ENCODE measurements at places on chromosomes 1 and 21. TPM values are rescaled to one million over a fixed set of nuclear protein-coding genes. Genes with fewer than 3 reads are reported as not detected.
A peak's percentile ranks its signal among the peaks of the same experiment; 100 is the strongest.

The PRAMEF8 gene
- total RNA-seq: not detected

DNA sequence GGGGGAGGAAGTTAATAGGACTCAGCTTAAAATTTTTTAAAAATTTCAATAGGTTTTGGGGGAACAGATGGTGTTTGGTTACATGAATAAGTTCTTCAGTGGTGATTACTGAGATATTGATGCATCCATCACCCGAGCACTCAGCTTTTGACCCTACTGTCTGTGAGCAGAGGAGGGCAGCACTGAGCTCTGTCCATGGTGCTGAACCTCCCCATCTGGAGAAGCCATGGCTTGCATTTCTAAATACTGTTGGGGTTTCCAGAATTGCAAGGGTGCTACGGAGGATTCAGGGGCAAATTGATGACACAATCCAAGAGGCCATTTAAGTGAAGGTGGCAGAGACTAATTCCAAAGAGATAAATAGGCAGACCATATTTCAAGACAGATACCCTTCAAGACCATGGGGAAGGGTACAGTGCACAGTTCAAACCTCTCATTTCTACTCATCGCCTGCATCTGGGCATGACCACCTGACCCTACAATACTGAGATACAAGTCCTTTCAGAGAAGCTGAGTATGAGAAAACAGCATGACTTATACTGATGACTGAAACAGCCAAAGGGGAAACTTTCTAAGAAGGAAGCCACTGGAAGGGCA lies 17.2 kb downstream of the SYT2 start:
- H3K27ac ChIP-seq: no peak overlapping the region
- no peaks in the 10 kb centered on the region for H3K36me3 ChIP-seq
- no peak overlapping the region for H3K4me3 ChIP-seq
- peak; percentile 70 for DNase-seq
- peaks cover 51% of the 10 kb centered on the region for H3K4me1 ChIP-seq

- H3K27me3 ChIP-seq: peaks cover 8% of the 10 kb centered on the region
- H3K4me3 ChIP-seq: no peak overlapping the region
- no peak for DNase-seq
- H3K4me1 ChIP-seq: peaks cover 39% of the 10 kb centered on the region
- no peak overlapping the region for H3K27ac ChIP-seq
Measured at GRCh38 chr1:231677442-231677841, 50.9 kb downstream of the DISC1 start.

DNA sequence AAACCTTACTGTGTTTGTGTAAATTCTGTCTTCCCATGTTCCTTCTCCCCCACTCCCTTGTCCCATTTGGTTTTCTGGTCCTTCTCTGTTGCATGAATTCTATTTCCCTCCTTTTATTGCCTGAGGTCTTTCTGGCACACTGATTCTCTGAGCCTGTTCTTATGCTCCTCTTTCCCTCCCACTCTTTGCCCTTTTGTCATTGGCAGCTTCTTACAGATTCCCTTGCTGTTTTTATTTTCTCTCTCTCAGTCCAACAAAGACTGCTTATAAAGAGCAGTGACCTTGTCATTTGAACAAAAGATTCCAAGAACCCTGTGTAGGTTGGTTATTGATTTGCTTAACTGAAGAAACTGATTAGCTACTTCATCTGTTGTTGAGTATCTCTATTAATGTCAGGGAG lies 49.7 kb downstream of the GPR52 start:
- DNase-seq: no peak
- H3K36me3 ChIP-seq: no peaks in the 10 kb centered on the region
- H3K27ac ChIP-seq: no peak overlapping the region
- no peaks in the 10 kb centered on the region for H3K27me3 ChIP-seq
- H3K4me1 ChIP-seq: no peaks in the 10 kb centered on the region

The GPR25 gene
- not detected for total RNA-seq

The NOS1AP gene
- total RNA-seq: 12.7 TPM

The CNR2 gene
- total RNA-seq: not detected

DNA sequence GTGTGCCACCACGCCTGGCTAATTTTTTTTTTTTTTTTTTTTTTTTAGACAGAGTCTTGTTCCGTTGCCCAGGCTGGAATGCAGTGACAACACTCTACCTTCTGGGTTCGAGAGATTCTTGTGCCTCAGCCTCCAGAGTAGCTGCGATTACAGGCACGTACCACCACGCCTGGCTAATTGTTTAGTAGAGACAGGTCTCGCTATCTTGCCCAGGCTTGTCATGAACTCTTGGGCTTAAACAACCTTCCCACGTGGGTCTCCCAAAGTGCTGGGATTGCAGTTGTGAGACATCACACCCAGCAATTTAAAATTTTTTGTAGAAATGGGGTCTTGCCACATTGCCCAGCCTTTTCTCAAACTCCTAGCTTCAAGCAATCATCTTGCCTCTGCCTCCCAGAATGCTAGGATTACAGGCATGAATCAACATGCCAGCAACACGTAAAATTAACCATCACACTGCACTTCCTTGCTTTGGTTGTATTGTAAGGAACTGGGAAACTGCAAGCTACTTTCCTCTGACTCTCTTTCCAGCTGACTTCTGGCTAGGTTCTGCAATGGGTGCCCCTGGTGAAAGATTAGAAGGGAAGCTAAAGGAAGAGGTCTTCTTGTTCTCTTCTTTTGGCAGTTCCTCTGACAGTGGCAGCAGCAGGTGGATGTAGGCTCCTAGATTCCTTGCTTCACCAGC lies 13.9 kb upstream of the IL6R start:
- H3K27me3 ChIP-seq: peaks cover 5% of the 10 kb centered on the region
- H3K4me3 ChIP-seq: no peak overlapping the region
- DNase-seq: no peak
- no peak overlapping the region for H3K27ac ChIP-seq

- no peak overlapping the region for H3K27ac ChIP-seq
- no peak overlapping the region for H3K4me3 ChIP-seq
- no peak for DNase-seq
- peaks cover 26% of the 10 kb centered on the region for H3K4me1 ChIP-seq
- H3K36me3 ChIP-seq: peaks cover under 1% of the 10 kb centered on the region
Measured at GRCh38 chr1:111958075-111958474, 31.4 kb downstream of the KCND3 start.

The ATP1B1 gene
- total RNA-seq: 108 TPM

The CYP4A11 gene
- total RNA-seq: 0.71 TPM

The RIMS3 gene
- total RNA-seq: 126 TPM

The CFAP141 gene
- total RNA-seq: not detected

The TMCC2 gene
- 80.1 TPM for total RNA-seq

DNA sequence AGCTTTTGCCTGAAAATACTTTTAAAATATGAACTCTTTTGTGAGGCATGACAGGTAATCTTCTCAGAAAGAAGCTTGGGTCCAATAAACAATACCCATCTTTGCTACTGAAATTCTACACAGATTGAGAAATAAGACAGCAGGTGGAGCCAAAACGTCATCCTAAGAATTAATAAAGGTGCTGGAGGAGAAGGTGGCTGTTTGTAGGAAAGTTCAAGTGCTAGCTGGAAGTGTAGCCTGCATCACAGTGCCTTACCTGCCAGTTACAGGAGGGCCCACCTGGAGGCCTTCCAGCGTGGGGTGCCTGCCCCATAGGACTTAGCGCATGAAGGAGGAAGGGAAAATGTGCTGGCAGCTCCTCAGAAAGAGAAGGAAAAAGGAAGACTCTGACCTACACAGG lies 93.7 kb downstream of the TTC3 start:
- no peak overlapping the region for H3K27ac ChIP-seq
- no peaks in the 10 kb centered on the region for H3K27me3 ChIP-seq
- no peak for DNase-seq
- H3K4me3 ChIP-seq: no peak overlapping the region

The TNFRSF18 gene
- total RNA-seq: 3.0 TPM

- no peak overlapping the region for H3K4me3 ChIP-seq
- H3K4me1 ChIP-seq: peaks cover 8% of the 10 kb centered on the region
- H3K27ac ChIP-seq: no peak overlapping the region
- H3K27me3 ChIP-seq: peaks cover 4% of the 10 kb centered on the region
Measured at GRCh38 chr1:35173909-35174540, 18.9 kb downstream of the SFPQ start.

- H3K4me3 ChIP-seq: peak overlapping the region; percentile 16
- H3K27ac ChIP-seq: no peak overlapping the region
- DNase-seq: no peak
- peaks cover under 1% of the 10 kb centered on the region for H3K36me3 ChIP-seq
- H3K27me3 ChIP-seq: peaks cover 23% of the 10 kb centered on the region
Measured at GRCh38 chr1:31409946-31410858, 2.8 kb upstream of the SERINC2 start.

DNA sequence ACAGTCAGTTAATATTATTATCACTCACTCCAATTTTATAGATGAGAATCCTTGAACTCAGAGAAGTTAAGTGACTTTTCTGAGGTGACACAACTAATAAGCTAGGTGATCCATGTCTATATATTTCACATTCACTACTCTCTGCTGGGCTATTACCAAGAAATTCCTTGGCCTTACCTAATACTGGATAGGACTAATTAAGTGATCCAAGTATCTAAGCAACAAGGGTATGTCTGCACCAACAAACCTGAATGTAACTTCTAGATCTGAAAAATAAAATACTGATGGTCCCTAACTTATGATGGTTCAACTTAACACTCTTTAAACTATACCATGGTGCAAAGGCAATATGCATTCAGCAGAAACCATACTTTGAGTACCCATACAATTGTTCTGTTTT lies 14.8 kb upstream of the CASQ2 start:
- no peaks in the 10 kb centered on the region for H3K4me1 ChIP-seq
- no peak for DNase-seq
- H3K27ac ChIP-seq: no peak overlapping the region
- H3K4me3 ChIP-seq: no peak overlapping the region
- peaks cover 3% of the 10 kb centered on the region for H3K27me3 ChIP-seq

DNA sequence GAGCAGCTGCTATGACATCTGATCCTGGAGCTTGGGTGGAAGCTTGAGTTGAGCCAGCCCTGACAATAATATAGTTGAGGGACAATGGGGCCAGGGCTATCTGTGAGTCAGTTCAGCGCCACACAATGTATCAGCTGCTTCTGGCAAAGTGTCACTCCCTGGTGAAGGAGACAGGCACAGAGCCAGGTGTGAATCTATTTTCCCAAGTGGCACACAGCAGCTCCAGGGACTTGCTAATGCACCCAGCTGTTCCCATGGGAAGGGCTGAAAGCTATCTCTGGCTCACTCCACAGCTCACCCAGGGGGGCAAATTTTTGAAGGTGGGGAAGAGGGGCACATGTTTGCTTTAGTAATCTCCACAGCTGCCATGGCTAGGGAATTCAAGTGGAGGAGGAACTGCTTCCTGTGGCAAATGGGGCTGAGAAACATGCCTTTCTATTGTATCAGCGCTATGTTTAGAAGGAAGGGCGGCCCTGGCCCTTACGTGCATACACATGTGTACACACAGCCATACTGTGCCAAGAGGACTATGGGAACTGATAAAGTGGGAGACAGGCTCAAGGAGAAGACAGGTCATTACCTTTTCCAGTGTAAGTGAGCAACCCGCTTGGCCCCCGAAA lies 2.2 kb downstream of the CYB5R1 start:
- H3K4me3 ChIP-seq: peak overlapping the region; percentile 87
- peaks cover 21% of the 10 kb centered on the region for H3K4me1 ChIP-seq
- H3K27ac ChIP-seq: peak overlapping the region; percentile 83
- H3K27me3 ChIP-seq: no peaks in the 10 kb centered on the region
- DNase-seq: no peak

DNA sequence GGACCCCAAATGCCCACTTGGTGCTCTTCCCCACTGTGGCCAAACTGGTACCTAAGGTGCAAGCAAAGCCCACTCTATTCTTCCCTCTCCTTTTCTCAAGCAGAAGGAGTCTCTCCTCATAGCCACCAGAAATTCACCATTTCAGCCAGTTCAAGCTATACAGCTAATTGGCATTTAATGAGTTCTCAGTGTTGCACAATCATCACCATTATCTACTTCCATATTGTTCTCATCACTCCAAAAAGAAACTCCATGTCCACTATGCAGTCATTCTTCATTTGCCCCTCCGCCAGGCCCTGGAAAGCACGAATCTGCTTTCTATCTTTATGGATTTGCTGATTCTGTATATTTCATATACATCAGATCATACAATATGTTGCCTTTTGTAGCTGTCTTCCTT lies 9.9 kb upstream of the ATG4C start:
- no peaks in the 10 kb centered on the region for H3K27me3 ChIP-seq
- no peak overlapping the region for H3K4me3 ChIP-seq
- no peak for DNase-seq

The LAMB3 gene
- total RNA-seq: 0.54 TPM

GRCh38 chr1:15128520-15129313 lies 24.8 kb upstream of the TMEM51 start:
- no peak overlapping the region for H3K4me3 ChIP-seq
- no peak overlapping the region for H3K27ac ChIP-seq
- H3K36me3 ChIP-seq: peaks cover 4% of the 10 kb centered on the region
- no peaks in the 10 kb centered on the region for H3K4me1 ChIP-seq
- H3K27me3 ChIP-seq: peaks cover 1% of the 10 kb centered on the region

GRCh38 chr1:2821966-2822620 lies 20.6 kb upstream of the TTC34 start:
- H3K27me3 ChIP-seq: peaks cover 19% of the 10 kb centered on the region
- H3K27ac ChIP-seq: no peak overlapping the region
- no peak overlapping the region for H3K4me3 ChIP-seq
- DNase-seq: peak; percentile 61
- no peaks in the 10 kb centered on the region for H3K4me1 ChIP-seq

The CFAP126 gene
- not detected for total RNA-seq

- no peaks in the 10 kb centered on the region for H3K36me3 ChIP-seq
- no peaks in the 10 kb centered on the region for H3K4me1 ChIP-seq
- DNase-seq: no peak
- no peak overlapping the region for H3K27ac ChIP-seq
Measured at GRCh38 chr1:82179131-82179530, 378.4 kb downstream of the ADGRL2 start.

- no peak for DNase-seq
- no peaks in the 10 kb centered on the region for H3K27me3 ChIP-seq
- no peaks in the 10 kb centered on the region for H3K36me3 ChIP-seq
- H3K4me1 ChIP-seq: no peaks in the 10 kb centered on the region
Measured at GRCh38 chr1:217363319-217363718, 267.6 kb downstream of the GPATCH2 start.

DNA sequence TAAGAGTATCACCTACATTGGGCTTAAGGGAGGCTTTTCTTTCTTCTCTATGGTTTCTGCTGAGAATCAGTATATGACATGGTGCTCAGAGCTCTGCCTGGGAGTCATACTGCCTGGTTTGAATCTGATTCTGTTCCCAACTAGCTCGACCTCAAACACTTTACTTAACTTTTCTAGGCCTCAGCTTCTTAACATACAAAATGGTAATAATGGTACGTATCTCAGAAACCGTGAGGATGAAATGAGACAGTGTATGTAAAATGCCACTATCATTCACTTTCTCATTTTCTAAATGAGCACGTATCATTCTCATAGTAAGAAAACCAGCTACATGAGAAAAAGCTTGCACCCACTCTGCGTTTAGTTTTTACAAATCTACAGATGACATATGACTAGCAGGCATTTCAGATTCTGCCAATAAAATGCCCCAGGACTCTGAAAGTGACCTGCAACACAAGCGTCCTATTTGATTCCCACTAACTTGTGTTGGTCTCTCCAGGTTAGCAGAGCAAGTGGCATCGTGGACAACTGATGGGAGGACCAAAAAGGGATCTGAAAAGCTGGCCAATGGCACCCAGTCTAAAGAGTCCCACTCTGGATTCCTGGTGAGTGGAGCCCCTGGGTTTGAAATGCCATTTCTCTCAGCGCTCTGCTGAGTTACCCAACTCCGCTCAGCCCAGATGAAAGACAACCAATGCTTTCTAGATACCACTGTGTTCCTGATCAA lies 6.1 kb downstream of the CTNNBIP1 start:
- no peak overlapping the region for H3K27ac ChIP-seq
- H3K4me1 ChIP-seq: peaks cover 5% of the 10 kb centered on the region
- H3K27me3 ChIP-seq: peaks cover 6% of the 10 kb centered on the region
- DNase-seq: no peak

- H3K4me3 ChIP-seq: no peak overlapping the region
- H3K36me3 ChIP-seq: peaks cover 5% of the 10 kb centered on the region
- DNase-seq: no peak
- no peaks in the 10 kb centered on the region for H3K27me3 ChIP-seq
- peaks cover 4% of the 10 kb centered on the region for H3K4me1 ChIP-seq
- H3K27ac ChIP-seq: no peak overlapping the region
Measured at GRCh38 chr1:213658457-213658856, 329.3 kb upstream of the PROX1 start.

The TSACC gene
- total RNA-seq: not detected

Data from glutamatergic neuron (in vitro differentiated cells).